ENCODE measurements at places on chromosomes 4 and X.

- no peak for DNase-seq
Observed at GRCh38 chrX:119552508-119552907, 12.7 kb downstream of the STEEP1 start.

- no peak for DNase-seq
Observed at GRCh38 chr4:78100060-78100459, 42.9 kb downstream of the FRAS1 start.

DNA sequence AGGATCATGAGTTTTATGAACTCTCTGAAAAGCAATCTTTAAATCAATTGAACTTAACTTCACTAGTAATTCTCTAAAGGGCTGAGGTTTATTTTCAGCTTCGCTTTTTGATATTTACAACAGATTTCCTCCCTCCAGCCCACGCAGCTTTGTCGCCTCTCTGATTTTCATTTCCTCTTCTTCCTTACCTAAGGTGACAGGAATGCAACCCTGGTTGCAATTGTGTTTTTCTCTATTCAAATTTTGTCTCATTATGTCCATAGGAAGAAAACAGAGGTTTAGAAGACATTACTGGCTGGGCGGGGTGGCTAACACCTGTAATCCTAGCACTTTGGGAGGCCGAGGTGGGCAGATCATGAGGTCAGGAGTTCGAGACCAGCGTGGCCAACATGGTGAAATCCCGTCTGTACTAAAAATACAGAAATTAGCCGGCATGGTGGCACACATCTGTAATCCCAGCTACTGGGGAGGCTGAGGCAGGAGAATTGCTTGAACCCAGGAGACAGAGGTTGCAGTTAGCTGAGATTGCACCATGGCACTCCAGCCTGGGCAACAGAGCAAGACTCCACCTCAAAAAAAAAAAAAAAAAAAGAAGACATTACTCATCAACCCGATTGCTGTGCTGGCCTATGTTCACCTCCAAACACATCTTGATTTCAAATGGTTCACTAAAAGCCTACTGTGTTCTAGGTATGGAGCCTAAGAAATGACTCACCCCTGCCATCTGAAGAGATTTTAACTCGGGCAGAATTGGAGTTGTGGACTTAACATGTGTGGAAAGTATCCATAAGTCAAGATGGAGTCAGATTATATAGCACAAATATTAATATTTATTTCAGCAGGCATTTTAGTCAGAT lies 36.8 kb downstream of the VSIG4 start:
- DNase-seq = no peak

DNA sequence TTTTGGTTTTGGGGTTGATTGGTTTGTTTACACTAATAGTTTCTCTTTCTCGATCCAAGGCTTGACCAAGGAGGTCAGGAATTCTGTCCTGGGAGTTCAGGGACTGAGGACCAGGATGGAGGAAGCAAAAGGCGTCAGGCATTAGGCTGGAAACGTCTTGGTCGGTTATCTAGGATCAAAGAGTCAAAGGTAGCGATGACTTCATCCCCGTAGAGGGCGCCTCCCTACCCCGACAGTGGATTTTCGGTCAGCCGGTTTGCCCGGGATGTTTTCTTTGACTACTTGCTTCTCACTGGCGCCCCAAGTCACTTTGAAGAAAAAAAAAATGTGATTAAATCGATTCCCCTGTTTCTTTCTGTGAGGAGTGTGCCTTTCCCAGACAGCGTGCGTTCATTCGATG lies 980 bp upstream of the FHDC1 start:
- no peak for DNase-seq

GRCh38 chrX:68947882-68948605 lies 119.2 kb downstream of the EFNB1 start:
- peak; percentile 7 for DNase-seq

DNA sequence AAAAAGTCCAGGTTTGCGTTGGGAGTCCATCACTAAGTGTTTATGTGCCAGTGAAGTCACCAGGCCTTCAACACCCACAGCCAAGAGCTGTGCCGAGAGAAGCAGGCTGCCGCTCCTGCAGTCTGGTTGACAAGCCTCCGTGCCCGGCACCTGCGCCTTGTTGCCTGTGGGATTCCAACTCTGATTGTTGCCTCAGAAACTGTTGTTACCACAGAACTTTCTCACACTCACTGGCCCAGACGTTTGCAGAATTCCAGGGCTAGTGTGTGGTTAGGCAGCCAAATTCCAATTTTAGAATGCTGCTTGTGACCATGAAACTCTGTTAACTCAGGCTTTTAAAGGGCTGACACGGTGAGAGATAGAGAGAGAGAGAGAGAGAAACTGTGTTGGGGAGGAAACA lies 119.5 kb upstream of the LIMCH1 start:
- peak; percentile 27 for DNase-seq

- peak; percentile 45 for DNase-seq
Observed at GRCh38 chr4:74536557-74536956, 91.6 kb downstream of the AREG start.

- peak; percentile 85 for DNase-seq
Observed at GRCh38 chrX:49165901-49166881, 3.6 kb downstream of the MAGIX start.

GRCh38 chrX:68912113-68912512 lies 83.3 kb downstream of the EFNB1 start:
- DNase-seq = no peak

DNA sequence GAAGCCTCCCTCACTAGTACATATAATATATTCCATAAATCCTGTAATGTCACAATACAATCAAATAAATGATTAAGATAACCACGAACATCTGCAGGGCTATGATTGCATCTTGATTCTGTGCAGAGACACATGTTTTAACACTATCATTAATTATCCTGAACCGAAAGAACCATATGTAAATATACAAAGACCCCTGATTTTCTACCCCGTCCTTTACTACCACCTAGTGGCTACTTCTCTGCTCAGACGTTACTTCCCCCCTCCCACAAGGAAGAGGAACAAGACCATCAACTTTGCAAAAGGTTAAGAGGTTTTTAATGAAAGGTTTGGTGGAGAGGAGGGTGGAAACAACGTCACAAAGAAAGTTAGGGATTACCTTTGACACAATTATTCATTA lies 134.0 kb downstream of the COL4A6 start:
- DNase-seq = peak; percentile 18

DNA sequence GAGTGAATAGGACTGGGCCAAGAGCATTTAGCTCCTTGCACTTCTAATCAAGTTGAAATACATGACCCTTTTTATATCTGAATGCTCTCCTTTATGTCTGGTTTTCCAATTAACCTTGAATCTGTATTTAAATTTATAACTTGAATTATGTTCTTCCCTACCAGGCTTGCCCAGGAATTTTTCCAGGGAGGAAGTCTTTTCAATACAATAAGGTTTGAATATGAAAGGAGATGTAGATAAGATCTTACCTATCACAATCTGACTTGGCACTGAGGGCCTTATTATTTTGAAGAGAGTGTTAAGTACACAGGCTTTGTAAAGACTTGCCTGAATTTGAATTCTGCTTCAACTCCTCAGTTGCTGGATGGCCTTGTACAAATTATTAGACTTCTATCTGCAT lies 555.7 kb downstream of the PCDH7 start:
- no peak for DNase-seq

GRCh38 chr4:4613641-4614286 lies 71.9 kb upstream of the STX18 start:
- no peak for DNase-seq

GRCh38 chrX:39985551-39985950 lies 112.2 kb downstream of the BCOR start:
- no peak for DNase-seq

- DNase-seq = no peak
Observed at GRCh38 chrX:31154946-31155345, 83.1 kb upstream of the FTHL17 start.

GRCh38 chr4:40134206-40134917 lies 62.5 kb upstream of the RHOH start:
- DNase-seq = no peak

GRCh38 chrX:25039036-25039435 lies 23.3 kb upstream of the ARX start:
- no peak for DNase-seq

- peak; percentile 48 for DNase-seq
Observed at GRCh38 chr4:48681856-48682255, 98.2 kb downstream of the FRYL start.

- DNase-seq = no peak
Observed at GRCh38 chr4:169660929-169661328, 40.6 kb downstream of the CLCN3 start.

DNA sequence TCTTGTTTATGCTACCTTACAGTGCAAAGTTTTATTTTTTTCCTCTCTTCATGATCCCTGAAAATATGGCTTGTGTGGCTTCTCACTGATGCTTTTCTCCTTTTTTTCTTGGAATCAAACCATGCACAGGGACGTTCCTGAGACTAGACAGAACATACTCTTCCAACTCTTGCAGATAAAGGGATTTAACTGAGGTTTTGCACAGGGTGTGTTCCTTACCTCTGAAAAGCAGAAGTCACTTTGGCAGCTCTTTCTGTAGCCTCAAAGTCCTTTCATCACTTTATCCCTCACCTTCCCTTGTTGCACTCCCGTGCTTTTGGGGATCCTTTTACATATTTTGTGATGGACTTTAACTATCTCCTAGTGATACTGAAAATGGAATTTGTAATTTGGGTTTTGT lies 300.1 kb downstream of the SPRY1 start:
- DNase-seq = no peak

DNA sequence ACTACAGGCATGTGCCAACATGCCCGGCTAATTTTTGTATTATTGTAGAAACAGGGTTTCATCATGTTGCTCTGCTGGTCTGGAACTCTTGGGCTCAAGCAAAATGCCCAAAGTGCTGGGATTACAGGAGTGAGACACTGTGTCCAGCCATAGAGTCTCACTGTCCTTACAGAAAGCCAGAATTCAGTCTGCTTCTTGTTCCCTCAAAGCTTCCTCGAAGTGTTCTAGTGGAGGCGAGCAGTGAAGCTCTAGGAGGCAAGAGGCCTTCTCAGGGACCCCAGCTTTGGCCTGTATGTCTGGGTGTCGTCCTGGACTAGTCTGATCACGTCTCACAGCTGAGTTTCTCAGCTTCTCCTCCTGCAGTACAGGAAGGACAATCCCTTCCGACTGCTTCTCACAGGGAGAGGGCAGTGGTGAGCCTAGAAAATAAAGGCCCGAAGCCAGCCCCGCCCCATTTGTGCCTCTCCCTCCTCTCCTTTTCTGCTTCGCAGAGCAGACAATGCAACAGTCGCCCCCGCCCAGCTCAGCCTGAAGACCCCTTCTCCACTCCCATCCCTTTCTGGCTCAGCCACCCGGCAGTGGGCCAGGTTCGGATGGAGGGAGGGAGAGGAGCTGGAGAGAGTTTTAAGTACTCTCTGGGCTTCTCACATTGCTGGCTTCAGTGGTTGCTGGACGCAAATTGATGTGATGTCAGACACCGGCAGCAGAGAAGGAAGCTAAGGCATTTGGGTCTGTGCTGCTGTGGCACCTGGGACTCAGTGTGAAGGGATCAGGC lies 11.1 kb upstream of the FAM3A start:
- peak; percentile 76 for DNase-seq

- DNase-seq = no peak
Observed at GRCh38 chr4:168981942-168982341, 28.1 kb downstream of the CBR4 start.

DNA sequence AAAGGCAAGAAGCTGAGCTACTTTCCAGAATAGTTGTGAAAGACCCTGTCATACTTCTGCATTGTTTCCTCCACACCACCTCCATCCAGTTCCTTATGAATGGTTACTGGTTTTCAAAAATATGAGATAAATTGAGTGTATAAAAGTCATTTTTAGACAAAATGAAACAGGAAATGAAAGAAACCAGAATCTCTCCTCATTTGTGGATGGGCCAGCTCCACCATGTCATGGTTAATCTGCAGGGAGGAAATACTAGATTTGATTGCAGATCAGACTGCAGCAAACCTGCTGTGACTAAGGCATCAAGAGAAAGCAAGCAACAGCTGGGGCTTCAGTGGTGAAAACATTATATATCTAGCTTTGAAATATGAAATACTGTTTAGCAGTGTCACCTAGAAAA lies 23.8 kb downstream of the F9 start:
- DNase-seq = no peak

GRCh38 chr4:74189331-74190043 lies 31.6 kb downstream of the MTHFD2L start:
- DNase-seq = peak; percentile 75

- no peak for DNase-seq
Observed at GRCh38 chrX:68387776-68388175, 45.5 kb downstream of the OPHN1 start.

DNA sequence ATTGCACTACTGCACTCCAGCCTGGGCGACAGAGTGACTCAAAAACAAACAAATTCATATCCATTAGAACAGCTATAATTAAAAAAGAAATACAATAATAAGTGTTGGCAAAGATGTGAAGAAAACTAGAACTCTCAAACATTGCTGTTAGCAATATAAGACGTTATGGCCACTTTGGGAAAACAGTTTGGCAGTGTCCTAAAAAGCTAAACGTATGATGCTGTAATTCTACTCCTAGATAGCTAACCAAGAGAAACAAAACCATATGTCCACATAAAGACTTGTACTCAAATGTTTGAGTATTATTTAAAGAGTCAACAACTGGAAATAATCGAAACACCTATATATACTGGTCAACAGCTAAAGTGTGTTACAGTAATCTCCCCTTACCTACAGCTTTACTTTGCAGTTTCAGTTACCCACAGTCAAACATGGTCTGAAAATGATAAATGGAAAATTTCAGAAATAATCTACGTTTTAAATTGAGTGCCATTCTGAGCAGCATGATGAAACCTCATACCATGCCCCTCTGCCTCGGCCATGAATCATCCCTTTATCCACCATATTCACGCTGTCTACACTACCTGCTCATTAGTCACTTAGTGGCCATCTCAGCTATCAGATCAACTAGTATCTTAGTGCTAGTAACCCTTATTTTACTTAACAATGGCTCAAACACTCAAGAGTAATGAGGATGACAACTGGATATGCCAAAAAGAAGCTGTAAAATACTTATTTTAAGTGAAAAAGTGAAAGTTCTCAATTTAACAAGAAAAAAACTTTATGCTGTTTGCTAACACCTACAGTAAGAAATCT lies 4.9 kb downstream of the ELF2 start:
- peak; percentile 79 for DNase-seq

- no peak for DNase-seq
Observed at GRCh38 chr4:20301161-20301560, 49.5 kb downstream of the SLIT2 start.

- DNase-seq = peak; percentile 76
Observed at GRCh38 chr4:73828956-73829355, 7.5 kb upstream of the CXCL6 start.
